RWPE1 (cell line): ENCODE measurements at places on chromosomes 11 and 22.

- no peak for DNase-seq
Measured at GRCh38 chr11:72974487-72975205, 160.4 kb downstream of the ATG16L2 start.

DNA sequence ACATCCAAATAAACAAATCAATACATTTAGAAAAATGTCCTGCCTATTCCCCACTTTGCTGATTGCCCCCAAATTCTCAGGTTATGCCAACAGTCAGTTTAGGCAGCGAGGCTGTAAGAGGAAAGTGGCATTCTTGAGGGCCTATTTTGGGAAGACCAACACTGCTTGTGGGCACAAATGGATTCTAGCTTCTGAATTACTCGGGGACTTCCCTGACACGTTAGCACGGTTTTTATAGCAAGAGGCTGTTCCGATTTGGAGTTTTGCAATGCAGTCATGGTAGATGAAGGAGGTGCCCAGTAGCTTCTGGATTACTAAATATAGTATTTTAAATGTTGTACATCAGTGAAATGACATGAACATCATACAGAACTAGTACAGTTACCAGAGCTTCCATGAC is 13.1 kb downstream of the RCN1 start:
- no peak for DNase-seq

GRCh38 chr11:17560281-17561110 is 13.4 kb downstream of the OTOG start:
- no peak for DNase-seq

DNA sequence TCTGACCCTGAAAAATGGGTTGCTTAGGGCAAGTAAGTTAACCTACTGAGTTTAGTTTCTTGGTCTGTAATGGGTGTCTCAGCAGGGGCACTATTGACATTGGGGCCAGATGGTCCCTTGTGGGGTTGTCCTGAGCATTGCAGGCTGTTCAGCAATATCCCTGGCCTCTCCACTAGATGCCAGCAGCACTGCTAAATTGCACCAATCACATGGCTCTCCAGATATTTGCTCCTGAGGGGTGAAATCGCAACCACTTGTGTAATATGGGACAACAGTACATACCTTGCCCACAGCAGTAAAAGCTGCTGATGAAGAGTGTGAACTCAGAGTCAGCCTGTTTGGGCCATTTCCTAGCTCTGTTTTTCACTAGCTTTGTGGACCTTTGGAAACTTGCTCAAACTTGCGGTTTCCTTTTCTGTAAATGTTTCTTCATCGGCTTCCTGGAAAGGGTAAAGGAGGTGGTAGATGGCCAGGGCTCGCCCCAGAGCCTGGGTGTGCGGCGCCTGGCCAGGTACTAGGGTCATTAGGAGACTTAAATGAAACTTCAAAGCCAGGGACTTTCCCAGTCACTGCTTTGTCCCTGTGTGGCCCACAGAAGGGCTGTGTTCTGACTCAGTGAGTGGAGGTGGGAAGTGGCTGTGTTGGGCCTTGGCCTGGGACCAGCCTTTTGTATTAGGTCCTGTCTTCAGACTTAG is 13.0 kb downstream of the NCF4 start:
- peak; percentile 77 for DNase-seq

DNA sequence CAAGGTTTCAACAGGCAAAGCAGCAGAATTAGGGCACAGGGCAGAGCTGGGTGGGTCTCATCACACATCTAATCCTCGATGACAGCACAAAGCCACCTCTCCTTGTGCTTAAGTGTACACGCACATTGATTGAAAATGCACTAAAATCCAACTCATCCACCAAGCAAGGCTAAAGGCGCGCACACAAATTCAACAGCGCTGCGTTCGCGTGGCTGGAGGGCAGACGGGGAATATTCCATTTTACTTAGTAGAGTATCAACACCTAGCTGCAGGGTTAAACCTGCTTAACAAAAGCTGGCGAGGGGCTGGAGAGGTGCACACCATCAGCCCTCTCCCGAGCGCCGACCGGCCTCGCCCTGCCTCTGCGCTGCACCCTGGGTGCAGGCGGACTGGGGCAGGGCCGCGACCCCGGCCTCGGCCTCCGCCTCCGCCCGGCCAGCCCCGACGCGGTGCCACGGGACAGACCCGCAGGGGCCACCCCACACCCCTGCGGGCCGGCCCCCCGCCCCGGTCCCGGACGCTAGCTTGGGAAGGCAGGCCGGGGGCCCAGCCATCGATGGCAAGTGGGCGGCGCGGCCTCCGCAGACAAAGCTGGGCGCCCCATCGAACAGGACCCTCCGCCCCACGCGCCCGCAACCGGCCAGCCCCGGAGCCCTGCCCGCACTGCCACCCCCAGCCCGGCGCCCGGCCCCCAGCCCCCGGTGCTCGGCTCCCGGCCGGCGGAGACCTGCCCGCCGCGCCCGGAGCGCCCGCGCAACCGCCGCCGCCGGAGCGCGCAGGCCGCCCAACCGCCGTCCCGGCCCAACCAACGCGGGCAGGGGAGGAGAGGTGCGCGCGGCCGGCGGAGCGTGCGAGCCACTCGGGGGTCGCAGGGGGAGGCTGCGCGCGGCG is 929 bp downstream of the PRDM10 start:
- peak; percentile 24 for DNase-seq

GRCh38 chr11:40276960-40277359 is 1182.5 kb downstream of the LRRC4C start:
- DNase-seq = no peak
